ENCODE measurements at places on chromosomes 6 and 20.
A peak's percentile ranks its signal among the peaks of the same experiment; 100 is the strongest.

GRCh38 chr20:47097691-47098622, 203.3 kb downstream of the EYA2 start:
- H3K27me3 ChIP-seq, result no peaks in the 10 kb centered on the region
- H3K36me3 ChIP-seq, result no peaks in the 10 kb centered on the region
- no peak overlapping the region for H3K27ac ChIP-seq
- no peaks in the 10 kb centered on the region for H3K4me1 ChIP-seq
- H3K4me3 ChIP-seq, result no peak overlapping the region
- no peak for DNase-seq

GRCh38 chr6:113884011-113884410, 26.9 kb downstream of the MARCKS start:
- H3K36me3 ChIP-seq, result no peaks in the 10 kb centered on the region
- no peak overlapping the region for H3K27ac ChIP-seq
- H3K4me1 ChIP-seq, result no peaks in the 10 kb centered on the region
- H3K4me3 ChIP-seq, result no peak overlapping the region

- H3K27me3 ChIP-seq, result no peaks in the 10 kb centered on the region
- DNase-seq, result no peak
- no peaks in the 10 kb centered on the region for H3K36me3 ChIP-seq
- peak overlapping the region; percentile 45 for H3K4me3 ChIP-seq
- peaks cover 45% of the 10 kb centered on the region for H3K4me1 ChIP-seq
These were observed 26.7 kb downstream of the SERPINB9 start for GRCh38 chr6:2876210-2877056.

GRCh38 chr6:84086545-84087429, 53.2 kb downstream of the MRAP2 start:
- no peaks in the 10 kb centered on the region for H3K4me1 ChIP-seq
- H3K4me3 ChIP-seq, result no peak overlapping the region
- no peak for DNase-seq
- H3K27me3 ChIP-seq, result no peaks in the 10 kb centered on the region

GRCh38 chr20:39049684-39050554, 87.8 kb downstream of the DHX35 start:
- peak overlapping the region; percentile 81 for H3K4me3 ChIP-seq
- H3K27ac ChIP-seq, result peak overlapping the region; percentile 16
- peaks cover 10% of the 10 kb centered on the region for H3K4me1 ChIP-seq

Data from effector memory CD4-positive, alpha-beta T cell (primary cell).